ENCODE measurements at places on chromosomes 16 and 17. TPM values are rescaled to one million over a fixed set of nuclear protein-coding genes. Genes with fewer than 3 reads are reported as not detected.

DNA sequence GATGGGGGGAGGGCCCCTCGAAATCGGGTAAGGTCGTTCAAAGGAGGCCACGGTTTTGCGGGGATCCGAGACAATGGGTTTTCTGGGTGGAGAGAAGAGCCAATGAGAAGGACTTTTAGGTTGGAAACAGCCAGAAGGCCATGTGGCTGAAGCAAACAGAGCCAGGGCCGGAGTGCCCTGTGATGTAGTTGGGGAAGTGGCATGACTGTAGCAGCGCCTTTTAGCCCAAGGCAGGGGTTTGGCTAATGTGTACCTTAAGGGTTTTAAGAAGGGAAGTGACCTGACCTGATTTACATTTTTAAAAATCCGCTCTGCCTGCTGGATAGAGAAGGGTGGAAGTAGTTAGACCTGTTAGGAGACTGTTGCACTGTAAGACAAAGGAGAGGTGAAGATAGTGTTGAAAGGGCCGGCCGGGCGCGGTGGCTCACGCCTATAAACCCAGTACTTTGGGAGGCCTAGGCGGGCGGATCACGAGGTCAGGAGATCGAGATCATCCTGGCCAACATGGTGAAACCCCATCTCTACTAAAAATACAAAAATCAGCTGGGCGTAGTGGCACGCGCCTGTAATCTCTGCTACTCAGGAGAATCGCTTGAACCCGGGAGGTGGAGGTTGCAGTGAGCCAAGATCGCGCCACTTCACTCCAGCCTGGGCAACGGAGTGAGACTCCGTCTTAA is 1.0 kb downstream of the LYRM1 start:
- DNase-seq: peak; percentile 44

- DNase-seq: no peak
Observed at GRCh38 chr16:1642148-1642547, 30.0 kb downstream of the CRAMP1 start.

DNA sequence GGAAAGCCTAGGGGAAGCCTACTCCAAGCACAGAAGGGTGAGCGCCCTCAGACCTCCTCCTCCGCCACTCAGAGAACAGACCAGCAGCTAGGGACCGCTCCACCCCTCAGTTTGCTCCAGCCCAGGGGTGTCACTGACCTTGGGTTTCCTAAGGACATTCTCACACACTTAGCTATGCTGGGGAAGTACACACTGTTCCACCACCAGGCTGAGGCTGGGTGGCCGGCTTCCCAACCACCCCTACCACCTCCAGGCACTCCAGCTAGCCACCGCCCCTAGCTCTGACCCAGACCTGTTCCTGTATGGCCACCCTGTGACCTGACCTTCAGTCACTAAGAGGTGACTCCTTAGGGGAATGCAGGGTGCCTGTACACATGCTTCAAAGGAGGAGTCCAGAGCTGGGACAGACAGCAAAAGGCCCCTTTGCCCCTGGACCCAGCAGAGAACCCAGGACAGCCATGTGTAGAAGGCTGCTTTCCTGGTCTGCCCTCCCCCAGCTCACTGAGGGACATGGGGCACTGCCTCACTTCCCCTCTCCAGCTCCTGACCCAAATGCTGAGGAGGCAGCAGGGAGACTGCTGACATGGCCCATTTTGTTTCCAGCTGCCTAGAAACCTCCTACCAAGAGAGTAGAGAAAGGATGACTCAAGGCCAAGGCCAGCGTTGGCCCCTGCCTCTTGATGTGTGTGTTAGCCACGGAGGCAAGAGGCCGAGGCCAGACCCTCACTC is 6.7 kb downstream of the HSPB9 start:
- DNase-seq: no peak

- DNase-seq: no peak
Observed at GRCh38 chr16:85524365-85524629, 88.8 kb upstream of the GSE1 start.

GRCh38 chr16:68310437-68310773 is 341 bp downstream of the SLC7A6OS start:
- no peak for DNase-seq

DNA sequence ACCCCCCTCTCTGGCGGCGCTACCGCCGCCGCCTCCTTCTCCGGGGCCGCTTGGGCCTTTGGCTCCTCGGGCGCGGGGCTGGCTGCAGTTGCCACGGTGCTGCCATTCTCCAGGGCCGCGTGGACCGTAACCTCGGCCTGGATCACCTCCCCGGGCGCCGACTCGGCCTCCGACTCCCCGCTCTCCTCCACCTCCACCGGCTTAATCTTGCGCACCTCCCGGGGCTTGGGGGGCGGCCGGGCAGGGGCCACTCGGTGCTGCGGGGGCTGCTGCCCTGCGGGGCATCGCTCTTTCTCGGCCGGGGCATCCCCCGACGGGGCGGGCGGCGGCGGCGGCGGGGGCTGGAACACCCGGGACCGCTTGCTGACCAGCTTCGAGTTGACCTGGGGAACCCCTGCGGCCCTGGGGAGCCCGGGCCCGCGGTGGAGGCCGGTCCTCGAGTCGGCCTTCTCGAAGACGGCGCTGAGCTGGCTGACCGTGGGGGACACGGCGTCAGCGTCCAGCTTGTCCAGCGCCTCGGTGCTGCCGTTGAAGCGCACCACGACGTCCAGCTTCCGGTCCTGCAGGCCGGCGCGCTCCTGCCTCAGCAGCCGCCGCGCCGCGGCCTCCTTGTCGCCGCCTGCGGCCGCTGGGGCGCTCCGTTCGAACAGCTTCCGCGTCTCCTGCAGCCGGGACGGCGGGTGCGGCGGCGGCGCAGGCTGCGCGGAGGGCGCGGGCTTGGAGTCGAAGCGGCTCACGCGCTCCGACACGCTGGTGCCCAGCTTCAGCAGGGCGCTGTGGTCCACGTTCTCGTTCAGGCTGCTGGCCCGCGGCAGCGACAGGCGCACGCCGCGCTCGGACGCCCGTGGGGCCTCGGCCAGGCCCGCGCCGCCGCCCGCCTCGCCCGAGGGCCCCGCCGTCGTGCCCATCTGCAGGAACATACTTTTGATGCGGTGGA is 792 bp downstream of the PPP1R9B start:
- no peak for DNase-seq

DNA sequence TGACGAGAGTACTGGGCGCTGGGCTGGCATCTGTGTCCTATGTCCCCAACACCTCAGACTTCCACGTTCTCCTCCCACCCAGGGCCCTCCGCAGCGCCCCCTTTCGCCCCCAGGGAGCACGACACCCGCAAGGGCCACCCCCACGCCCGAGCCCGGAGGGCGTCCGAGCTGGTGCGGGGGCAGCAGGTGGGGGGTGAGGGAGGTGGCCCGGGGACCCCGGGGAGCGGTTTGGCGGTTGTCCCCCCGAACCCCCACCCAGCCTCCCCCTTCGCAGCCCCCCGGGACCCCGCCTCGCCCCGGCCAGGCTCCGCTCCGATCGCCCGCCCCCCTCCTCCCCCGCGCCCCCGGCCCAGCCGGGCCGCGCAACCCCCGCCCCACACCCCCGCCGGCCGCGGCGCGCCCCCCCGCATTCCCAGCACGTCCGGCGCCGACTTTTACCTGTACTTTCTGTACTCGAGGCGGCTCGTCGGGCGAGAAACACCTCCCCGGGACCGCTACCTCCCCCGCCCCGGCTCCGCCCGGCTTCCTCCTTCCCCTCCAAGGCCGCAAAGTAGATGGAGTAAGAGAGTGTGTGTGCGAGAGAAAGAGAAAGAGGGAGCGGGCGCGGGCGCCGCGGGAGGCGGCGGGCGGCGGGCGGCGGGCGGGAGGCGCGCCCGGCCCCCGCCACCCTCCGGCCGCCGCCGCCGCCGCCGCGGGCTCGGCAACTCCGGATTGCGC is 901 bp downstream of the CDYL2 start:
- DNase-seq: no peak

DNA sequence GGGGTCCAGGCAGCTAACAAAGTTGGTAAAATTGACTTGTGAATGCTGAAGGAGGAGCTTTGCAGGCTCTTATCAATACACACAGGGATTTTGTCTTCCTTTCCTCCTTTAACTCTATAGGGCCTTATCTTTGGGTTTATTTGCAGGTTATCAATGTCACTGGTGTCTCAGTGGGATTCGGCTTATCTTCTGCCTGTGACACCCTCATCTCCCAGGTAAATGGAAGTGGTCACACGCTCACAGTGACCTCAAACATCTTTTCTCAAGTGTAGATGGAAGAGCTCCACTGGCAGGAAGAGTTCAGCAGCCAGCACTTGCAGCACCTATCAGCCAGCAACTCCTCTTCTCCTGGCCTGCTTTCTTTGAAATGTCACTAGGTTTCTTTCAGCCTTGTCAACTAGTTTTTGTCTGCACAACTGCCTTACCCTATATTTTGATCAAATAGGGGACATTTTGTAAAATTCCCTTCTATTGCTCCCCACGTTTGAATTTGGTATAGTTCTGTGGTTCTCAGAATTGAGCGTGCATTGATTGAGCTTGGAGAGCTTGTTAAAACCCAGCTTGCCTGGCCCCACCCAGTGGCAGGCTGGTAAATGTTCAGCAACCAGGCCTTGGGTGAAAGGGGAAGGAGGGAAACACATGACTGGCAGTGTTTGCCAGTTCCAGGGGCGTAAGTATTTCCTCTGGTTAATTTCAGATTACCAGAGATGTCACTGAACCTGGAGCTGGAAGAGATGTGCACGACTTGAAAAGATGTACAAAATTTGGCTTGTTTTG is 12.8 kb downstream of the SLC47A1 start:
- no peak for DNase-seq

DNA sequence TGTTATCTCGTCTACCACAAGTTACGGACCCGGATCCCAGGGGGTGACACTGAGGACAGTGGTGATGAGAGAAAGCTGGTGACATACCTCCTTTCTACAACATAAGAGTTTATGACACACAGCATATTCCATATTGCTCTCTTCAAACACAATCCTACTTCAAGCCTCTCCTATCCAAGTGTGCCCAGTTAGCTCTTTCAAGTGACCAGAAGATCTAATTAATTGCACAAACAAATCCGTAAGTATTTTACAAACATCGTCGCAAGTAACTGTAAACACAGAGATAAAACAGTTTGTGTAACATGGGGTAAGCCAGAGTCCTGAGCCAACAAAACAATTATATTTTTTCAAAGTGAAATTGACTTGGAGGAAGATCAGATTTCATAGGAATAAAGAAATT is 235.0 kb downstream of the CHD9NB start:
- no peak for DNase-seq

DNA sequence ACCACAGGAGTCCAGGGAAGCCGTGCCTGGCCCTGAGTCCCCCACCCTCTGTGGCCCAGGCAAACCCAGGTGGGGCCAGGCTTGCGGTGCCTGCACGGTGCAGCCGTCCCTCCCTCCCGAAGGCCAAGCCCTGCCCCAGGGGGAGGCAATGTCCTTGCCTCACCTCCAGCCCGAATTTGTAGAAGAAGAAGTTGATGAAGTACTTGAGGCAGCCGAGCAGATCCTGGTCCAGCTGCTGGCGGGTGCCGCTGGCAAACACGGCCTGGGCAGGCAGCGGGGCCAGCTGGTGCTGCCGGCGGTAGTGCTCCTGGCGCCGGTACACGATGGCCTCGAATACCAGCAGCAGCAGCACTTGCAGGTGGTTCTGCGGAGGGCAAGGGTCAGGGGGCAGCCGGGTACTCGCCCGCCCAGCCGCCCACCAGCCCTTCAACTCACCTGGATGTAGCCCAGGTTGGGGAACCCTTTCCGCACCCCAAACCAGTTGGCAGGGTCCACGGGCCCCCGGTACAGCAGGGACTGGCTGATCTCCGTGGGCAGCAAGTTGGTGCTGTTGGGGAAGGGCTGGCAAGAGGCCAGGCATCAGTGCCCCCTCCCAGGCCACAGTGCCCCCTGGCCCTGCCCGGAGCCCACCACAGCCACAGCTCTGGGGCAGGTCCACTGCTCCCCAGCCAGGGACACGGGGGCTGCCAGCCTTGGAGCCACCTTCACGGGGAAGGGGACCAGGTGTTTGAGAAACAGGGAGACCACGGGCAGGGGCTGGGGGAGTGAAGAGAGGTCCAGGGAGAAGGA is 26.1 kb downstream of the CTU2 start:
- no peak for DNase-seq

DNA sequence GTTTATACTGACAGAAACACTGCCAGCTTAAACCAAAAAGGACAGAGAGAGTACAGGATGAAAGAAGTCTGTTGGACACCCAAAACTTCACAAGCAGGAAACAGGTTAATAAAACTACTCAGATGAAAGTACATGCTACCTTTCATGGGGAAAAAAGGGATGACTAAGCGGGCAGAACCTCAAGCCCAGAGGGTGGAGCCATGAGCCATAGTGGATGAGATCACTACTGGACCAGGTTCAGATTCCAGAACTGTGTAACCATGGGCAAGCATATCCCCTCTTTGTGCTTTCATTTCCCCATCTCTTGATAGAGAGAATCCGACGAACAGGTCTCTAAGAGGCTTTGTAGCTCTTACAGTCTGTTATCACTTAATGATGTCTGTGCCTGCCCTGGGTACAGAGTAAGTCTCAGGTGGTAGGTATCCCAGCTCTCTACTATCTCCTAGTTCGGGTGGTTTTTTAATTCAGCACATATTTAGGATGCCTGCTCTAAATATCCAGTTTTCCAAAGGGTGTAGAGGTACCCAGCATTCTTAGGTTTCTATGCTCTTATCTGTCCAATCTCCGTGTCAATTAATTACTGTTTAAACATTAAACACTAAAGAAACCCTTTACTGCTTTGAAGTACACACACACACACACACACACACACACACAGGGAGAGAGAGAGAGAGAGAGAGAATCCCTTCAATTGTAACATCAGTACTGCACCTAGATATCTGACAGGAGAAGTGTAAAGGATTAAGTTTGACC is 206.7 kb downstream of the ZNF423 start:
- DNase-seq: no peak

GRCh38 chr16:24920568-24920967 is 74.8 kb downstream of the SLC5A11 start:
- no peak for DNase-seq

DNA sequence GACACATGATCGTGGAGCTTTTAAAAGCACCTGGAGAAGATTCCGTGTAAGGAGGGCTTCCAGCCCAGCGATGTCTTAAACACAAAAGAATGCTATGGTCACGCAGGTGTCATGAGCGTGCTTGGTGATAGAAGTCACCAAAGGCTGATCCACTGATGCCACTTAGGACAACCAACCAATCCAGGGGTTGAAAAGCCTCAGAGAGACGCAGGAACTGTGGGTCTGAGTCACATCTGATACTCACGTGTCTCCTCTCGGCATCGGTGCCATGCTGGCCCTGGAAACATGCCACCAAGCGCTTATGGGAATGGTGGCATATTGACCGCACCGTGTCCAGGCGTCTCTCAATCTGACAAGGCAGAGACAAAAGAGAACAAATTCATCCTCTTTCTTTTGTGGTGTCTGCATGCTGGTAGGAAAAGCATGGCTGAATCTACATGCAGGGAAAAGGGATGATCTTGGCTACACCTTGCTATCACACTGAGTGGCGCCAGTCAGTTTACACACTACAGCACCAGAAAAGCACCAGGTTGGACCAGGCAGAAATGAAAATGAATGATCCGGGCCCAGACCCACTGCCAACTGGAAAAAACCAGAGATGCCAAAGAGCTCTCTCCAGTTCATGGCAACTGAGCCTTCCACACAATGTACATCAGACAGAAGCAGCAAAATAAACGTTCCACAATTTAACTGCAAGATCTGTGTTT is 38.0 kb downstream of the ARHGAP17 start:
- no peak for DNase-seq

GRCh38 chr16:1310832-1311200 is 1.4 kb downstream of the UBE2I start:
- no peak for DNase-seq

ARHGAP44 gene
- total RNA-seq: 3.0 TPM

CRISPLD2 gene
- total RNA-seq: 195 TPM

EVI2A gene
- total RNA-seq: 2.9 TPM

PRR15L gene
- not detected for total RNA-seq

CDRT4 gene
- 13.1 TPM for total RNA-seq

ITGA2B gene
- total RNA-seq: 2.9 TPM

HOXB6 gene
- total RNA-seq: 2.9 TPM

CDRT15 gene
- not detected for total RNA-seq

CHRNE gene
- total RNA-seq: 0.60 TPM
